Cerebellar nuclear complex (tissue), 1 donor: ENCODE measurements at places on chromosomes 16 and 17.

- DNase-seq: no peak
Observed at GRCh38 chr17:61124562-61124961, 275.1 kb upstream of the TBX2 start.

GRCh38 chr16:12271006-12271405 lies 294.5 kb downstream of the SNX29 start:
- DNase-seq: no peak

DNA sequence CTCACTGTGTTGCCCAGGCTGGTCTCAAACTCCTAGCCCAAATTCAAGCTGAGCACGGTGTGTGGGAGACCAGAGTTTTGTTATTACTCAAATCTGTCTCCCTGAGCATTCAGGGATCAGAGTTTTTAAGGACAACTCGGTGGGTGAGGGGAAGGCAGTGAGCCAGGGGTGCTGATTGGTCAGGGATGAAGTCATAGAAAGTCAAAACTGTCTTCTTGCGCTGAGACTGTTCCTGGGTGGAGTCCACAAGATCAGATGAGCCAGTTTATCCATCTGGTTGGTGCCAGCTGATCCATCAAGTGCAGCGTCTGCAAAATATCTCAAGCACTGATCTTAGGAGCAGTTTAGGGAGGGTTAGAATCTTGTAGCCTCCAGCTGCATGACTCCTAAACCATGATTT lies 346.3 kb downstream of the TMEM114 start:
- DNase-seq: no peak

DNA sequence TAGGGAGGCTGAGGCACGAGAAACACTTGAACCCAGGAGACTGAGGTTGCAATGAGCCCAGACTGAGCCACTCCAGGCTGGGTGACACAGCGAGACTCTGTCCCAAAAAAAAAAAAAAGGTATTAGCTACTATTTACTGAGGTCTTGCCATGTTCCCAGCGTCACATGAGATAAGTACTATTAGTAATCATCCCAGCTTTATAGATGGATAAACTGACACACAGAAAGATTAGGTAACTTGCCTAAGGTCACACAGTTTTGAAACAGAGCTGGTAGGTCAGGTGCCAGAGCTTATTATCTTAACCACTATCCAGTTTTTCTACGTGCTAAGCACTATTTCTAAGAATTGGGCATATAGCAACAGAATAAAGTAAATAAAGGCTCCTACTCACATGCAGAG lies 51.6 kb downstream of the TEX14 start:
- DNase-seq: no peak

GRCh38 chr17:56886288-56886731 lies 27.5 kb downstream of the TRIM25 start:
- no peak for DNase-seq

DNA sequence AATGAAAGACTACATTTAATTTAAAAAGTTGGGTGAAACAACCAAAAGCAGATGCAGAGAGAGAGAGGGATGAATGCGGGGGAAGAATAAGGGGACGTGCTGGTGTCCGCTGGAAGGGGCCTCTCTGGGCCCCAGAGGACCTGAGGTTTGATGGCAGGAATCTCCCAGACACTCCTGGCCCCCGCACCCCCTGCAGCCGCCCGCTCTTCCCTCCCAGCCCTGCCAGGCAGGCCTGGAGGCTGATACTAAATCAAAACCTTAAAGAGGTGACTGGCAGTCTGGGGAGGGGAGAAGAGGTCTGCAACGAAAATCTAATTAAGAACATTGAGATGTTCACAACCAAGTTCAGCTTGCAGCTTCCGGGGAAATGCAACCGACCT lies 2.4 kb downstream of the FOXL1 start:
- DNase-seq: no peak

DNA sequence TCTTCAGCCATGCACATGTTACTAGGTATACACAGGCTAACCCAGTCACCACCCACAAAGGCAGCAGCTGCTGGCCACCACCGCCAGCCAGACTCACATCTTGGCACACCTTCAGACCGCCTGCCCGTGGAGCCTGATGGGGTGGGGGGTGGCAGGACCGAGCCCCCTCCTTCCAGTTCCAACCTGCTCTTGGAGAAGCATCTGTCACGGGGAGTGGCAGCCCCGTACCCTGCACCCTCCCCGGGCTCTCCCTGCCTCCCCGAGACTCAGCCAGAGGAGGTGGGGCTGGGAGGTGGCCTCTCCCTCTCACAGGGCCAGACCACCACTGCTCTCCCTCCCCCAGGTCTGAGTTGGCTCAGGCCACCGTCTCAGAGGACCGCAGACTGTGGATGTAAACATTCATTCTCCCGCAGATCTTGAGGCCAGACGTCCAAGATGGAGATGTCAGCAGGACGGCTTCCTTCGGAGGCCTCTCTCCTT lies 11.3 kb upstream of the RBFOX3 start:
- no peak for DNase-seq

DNA sequence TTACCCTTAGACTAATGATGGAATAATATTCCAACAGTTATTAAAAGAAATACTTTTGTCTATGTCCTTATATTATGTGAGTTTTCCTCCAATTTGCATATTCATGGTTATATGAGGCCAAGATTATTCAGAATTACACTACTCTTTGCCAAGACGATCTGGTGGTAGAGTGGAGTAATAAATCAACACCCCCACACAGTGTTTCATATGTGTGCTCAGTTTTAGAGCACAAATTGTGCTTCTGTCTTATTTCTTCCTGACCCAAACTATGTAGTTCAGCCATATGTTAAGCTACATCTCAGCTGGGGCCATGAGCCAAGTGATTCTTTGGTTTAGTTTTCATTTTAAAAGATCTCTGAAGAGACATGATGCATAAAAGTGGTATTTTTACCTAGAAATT lies 26.9 kb upstream of the PPM1E start:
- no peak for DNase-seq

- DNase-seq: no peak
Observed at GRCh38 chr17:50557630-50558029, 2.9 kb upstream of the CACNA1G start.

DNA sequence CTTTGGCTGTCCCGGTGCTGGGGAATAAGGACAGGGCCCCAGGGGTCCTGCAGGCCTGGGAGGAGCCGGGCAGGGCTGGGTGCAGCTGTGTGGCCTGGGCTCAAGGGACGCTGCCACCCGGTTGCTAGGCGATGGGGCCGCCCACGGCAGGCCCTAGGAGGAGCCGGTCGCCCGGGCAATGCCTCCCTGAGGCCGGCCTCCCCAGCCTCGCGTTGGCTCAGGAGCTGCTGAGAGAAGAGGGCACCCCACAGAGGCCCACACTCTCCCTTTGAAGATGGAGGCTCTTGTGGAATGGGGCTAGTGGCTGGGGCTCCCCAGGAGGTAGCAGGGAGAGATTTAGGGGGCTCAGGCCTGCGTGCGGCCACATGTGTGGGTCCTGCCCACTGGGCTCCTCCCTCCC lies at the start of gene CIBAR2:
CIBAR2 (minus strand) TSS at position 109 of the 400 bp plus-strand sequence. CDS start 120 bp downstream, outside the sequence.
- DNase-seq: no peak

- DNase-seq: no peak
Observed at GRCh38 chr16:46974352-46974751, 878 bp upstream of the DNAJA2 start.

DNA sequence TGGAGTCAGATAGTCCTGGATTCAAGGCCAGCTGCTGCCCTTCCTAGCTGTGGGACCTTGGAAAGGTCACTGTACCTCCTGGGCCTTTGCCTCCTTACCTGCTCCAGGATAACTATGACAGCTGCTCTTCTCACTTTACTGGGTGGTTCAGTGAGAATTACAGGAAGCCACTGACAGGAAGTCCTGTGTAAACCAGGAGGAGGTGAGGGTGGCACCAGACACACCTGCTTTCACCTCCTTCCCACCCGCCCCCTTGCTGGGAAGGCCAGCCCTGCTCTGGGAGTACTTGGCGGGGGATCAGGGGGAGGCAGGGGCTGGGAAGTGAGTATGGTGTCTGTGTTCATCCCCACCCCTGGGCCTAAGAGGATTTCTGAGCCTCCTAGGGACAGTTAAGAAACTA lies 42.6 kb downstream of the CPNE2 start:
- no peak for DNase-seq

GRCh38 chr16:71811261-71811803 lies 2.7 kb upstream of the AP1G1 start:
- DNase-seq: no peak

DNA sequence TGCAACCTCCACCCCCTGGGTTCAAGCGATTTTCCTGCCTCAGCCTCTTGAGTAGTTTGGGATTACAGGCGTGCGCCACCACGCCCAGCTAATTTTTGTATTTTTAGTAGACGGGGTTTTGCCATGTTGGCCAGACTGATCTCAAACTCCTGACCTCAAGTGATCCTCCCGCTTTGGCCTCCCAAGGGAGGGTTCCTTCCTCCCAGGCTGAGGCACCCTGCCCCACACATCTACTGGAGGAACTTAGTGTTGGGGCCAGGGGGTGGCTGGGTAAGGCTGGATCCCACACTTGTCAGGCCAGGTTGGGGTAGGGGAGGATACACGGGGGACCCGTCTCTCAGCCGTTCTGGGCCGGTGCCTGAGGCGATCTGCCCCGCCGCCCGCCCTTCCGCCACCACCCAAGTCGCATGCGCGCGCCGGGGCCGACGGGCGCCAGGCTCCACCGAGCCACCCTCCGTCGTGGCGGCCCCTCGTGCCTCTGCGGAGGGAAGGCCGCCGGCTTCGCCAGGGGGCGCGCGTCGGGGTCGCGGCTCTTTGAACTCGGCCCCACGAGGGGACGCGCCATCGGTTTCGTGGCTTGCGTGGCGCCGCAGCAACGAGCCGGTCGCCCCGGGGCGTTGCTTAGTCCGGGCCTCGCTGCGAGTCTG lies 15.9 kb downstream of the GRB7 start:
- no peak for DNase-seq

DNA sequence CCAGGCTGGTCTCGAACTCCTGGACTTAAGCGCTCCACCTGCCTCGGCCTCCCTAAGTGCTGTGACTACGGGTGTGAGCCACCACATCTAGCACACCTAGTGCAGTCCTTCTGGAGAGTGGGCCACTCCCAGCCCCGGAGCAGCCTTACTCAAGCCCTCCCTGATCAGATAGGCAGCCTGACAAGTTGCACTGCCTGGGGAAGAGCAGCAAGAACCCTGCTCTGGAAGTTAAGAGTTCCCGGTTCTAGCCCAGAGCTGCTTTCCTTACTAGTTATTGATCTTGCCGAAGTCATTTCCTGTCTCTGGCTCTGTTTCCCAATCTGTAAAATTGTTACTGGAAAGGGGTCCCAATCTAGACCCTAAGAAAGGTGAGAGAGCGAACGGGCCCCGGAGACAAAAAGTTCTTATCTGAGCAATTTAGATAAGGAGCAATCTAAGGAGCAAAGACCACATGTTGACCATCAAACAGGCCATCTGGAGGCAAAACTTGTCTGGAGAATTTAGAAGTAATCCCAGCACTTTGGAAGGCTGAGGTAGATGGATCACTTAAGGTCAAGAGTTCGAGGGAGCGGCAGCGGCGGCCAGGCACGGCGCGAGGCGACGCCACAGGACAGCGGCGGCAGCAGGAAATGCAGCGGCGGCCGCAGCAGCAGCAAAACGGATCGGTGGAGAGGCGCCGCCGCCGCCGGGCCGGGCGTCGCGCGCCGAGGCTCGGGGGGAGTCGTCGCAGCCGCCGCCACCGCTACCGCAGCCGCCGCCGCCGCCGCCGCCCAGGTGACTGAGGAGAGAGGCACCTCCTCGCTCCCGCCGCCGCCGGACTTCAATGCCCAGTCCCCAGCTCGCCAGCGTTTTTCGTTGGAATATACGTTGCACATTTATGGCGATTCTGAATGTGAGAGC lies 4.3 kb upstream of the NAGLU start:
- DNase-seq: no peak

- DNase-seq: no peak
Observed at GRCh38 chr16:79466111-79466510, 134.4 kb downstream of the MAF start.

- no peak for DNase-seq
Observed at GRCh38 chr17:57406131-57406980, 150.0 kb downstream of the MSI2 start.

DNA sequence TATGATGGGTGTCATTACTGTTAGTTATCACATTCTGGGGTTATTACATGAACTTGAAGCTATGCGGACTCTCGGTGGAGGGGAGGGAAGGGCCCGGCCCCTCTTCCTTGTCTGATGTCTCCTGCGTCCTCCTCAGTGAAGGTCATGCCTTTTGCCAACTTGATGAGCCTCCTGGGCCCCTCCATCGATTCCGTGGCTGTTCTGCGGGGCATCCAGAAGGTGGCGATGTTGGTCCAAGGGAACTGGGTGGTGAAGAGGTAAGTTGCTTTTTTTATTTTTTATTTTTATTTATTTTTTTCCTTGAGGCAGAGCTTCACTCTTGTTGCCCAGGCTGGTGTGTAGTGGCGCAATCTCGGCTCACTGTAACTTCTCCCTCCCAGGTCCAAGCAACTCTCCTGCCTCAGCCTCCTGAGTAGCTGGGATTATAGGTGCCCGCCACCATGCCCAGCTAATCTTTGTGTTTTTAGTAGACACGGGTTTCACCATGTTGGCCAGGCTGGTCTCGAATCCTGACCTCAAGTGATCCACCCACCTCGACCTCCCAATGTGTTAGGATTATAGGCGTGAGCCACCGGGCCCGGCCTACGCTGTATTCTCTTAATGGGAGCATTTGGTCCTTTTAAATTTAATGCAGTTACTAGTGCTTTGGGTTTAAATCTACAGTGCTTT lies 21.6 kb downstream of the POLR3E start:
- no peak for DNase-seq

GRCh38 chr16:2852003-2852730 lies 5.8 kb downstream of the PRSS22 start:
- DNase-seq: no peak

DNA sequence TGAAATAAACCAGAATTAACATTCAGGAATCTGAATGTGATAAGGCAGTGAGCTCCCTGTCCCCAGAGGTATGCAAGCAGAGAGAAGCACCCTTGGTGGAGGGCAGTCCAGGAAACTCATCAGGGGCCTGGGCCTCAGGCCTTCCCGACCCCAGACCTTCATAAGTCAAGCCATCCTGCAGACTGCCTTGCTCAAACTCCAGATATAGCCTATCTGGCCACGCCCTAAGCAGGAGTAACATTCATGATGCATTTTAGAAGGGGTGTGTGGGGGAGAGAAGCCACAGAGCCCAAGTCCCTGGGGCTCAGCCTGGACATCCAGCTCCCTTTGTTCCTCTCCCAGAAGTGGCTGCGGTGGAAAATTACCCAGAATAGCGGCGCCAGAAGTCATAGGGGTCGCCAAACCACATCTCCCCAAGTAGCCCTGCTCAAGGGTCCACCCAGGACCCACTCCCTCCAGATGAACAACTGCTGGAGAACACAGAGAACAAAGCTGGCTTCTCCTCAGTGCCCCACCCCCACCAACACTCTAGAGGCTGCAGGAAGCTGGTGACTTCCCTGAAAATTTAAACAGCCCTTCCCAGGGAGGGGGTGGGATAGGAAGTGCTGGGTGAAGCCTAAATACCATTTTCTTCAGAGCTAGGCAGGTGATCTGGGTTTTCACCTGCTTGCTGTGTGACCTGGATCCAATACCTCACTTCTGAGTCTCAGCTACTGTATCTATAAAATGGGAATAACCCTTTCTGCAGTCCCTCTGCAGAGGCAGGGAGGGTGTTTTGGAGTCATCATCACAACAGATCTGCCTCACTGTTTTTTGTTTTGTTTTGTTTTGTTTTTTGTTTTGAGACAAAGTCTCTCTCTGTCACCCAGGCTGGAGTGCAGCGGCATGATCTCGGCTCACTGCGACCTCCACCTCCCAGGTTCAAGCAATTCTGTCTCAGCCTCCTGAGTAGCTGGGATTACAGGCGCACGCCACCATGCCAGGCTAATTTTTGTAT lies 1.5 kb upstream of the SREBF1 start:
- DNase-seq: no peak
